ENCODE measurements at places on chromosomes 3 and 15. TPM values are rescaled to one million over a fixed set of nuclear protein-coding genes. Genes with fewer than 3 reads are reported as not detected.
A peak's percentile ranks its signal among the peaks of the same experiment; 100 is the strongest.

GRCh38 chr3:55143336-55143735 lies 215.5 kb upstream of the LRTM1 start:
- no peaks in the 10 kb centered on the region for H3K4me1 ChIP-seq
- H3K27ac ChIP-seq = no peak overlapping the region
- no peaks in the 10 kb centered on the region for H3K36me3 ChIP-seq

- no peak overlapping the region for H3K4me3 ChIP-seq
- H3K27ac ChIP-seq = no peak overlapping the region
- H3K4me1 ChIP-seq = no peaks in the 10 kb centered on the region
- H3K27me3 ChIP-seq = no peaks in the 10 kb centered on the region
- H3K36me3 ChIP-seq = no peaks in the 10 kb centered on the region
These were observed 224.4 kb upstream of the TLE3 start for GRCh38 chr15:70322051-70322668.

Gene CAND2
- 0.72 TPM for total RNA-seq

DNA sequence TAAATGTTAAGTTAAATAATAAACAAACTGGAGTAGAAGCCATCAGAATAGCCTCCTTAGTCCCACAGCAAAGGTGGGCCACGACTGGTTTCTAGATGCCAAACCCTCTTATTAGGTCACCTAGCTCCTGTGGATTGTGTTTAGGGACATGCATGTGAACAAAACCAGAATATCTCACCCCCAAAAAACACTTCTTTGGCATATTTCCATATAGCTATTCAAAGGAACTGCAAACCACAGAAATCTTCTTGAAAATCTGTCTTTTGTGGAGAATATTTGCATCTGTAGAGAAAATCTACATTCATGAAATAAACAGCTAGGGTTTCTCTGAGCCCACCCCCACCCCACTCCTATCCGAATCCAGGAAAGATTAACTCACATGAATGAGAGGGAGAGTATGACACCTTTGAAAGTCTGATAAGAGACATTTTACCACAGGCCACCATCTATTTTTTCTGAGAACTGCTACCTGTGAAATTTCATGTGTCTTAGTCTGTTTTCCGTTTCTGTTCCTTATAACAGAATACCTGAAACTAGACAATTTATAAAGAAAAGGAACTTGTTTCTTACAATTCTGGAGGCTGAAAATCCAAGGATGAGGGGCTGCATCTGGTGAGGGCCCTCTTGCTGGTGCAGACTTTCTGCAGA lies 159.4 kb downstream of the NEK10 start:
- H3K4me3 ChIP-seq = no peak overlapping the region
- no peak for DNase-seq
- H3K27ac ChIP-seq = no peak overlapping the region
- no peaks in the 10 kb centered on the region for H3K36me3 ChIP-seq
- no peaks in the 10 kb centered on the region for H3K27me3 ChIP-seq

Gene TMEM40
- 4.4 TPM for total RNA-seq

DNA sequence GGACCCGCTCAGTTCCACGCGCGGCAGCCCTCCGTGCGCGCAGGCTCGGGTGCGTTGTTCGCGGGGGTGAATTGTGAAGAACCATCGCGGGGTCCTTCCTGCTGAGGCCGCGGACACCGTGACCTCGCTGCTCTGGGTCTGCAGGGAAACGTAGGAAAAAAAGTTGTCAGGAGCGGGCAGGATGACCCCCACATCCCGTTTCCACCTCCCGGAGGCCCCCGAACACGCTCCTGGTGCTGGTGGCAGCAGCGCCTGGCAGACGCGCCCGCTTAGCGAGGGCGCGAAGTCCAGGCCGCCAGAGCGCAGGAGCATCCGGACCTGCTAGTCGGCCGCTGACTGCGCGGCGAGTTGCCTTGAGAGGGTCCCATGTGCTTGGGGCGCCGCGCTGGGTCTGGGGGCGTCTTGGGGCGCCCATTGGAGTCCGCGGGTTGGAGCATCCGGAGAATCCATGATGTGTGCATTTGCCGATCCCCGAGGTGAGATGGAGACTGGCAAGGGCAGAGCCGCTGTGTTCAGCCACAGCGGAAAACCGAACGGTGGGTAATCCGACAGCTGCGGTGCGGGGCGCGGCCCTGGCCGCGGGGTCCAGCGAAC lies 520 bp downstream of the GREM1 start:
- no peaks in the 10 kb centered on the region for H3K36me3 ChIP-seq
- peaks cover 27% of the 10 kb centered on the region for H3K27me3 ChIP-seq
- H3K27ac ChIP-seq = no peak overlapping the region
- no peak for DNase-seq
- H3K4me3 ChIP-seq = no peak overlapping the region

GRCh38 chr3:183435661-183436060 lies 7.2 kb upstream of the MCF2L2 start:
- H3K27me3 ChIP-seq = no peaks in the 10 kb centered on the region
- no peak overlapping the region for H3K27ac ChIP-seq
- H3K36me3 ChIP-seq = no peaks in the 10 kb centered on the region
- H3K4me1 ChIP-seq = peaks cover 31% of the 10 kb centered on the region
- DNase-seq = peak; percentile 49
